ENCODE measurements at places on chromosomes 6 and 20.

DNA sequence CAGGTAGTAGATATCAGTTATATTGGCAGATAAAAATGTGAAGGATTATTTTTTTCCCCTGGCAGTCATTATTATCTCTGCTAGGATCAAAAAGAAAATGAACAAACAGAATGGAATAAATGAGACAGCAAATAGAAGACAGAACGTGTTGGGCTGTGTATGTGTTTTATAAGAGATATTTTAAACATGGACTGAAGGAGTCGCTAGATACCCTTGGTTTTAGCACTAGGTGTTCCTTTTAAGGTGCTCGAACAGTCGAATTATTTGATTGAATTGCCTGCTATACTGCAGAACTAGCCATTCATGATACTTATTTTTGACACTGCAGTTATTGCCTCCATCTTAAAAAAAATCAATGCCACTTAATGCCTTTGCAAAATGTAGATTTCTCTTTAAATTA lies 3.7 kb downstream of the GRIK2 start:
- no peak for DNase-seq

- DNase-seq, result no peak
Observed at GRCh38 chr6:152783217-152783878, 32.8 kb downstream of the VIP start.

- DNase-seq, result no peak
Observed at GRCh38 chr6:92559003-92559402, 860.4 kb downstream of the EPHA7 start.

- DNase-seq, result no peak
Observed at GRCh38 chr6:12092762-12093161, 80.7 kb downstream of the HIVEP1 start.

- DNase-seq, result no peak
Observed at GRCh38 chr6:53340536-53340935, 8.2 kb downstream of the ELOVL5 start.

- DNase-seq, result no peak
Observed at GRCh38 chr6:28537509-28538140, 11.9 kb downstream of the GPX5 start.

DNA sequence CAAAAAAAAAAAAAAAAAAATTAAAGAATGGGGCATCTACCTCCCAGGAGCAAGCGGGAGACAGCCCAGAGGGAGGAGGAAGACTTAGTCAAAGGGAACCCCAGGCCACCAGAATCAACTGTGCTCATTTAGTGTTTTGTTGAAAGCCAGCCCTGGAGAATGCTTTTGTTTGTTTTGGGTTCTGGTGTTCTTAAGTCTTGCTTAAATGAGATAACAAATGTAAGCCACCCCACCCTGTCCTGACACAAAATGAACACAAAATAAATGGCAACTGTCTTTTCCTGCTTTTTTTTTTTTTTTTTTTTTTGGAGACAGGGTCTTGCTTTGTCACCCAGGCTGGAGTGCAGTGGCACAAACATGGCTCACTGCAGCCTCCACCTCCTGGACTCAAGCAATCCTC lies 165.0 kb upstream of the JARID2 start:
- DNase-seq, result no peak

DNA sequence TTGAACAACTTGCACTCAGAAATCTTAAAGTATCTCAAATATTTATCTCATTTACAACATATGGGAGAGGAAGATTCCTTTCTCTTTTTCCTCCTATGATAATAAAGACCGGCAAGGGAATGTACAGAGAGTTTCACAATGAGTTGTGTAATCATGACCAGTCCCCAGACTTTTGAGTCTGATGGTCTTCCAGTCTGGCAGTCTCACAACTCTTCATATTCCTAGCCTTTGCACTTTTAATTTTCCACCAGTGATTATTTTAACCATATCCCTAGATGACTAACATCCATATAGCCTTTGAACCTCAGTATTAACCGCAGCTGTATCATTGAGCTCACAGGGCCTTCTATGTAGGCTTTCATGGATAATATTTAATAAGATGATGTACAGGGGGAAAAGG lies 278.5 kb downstream of the KHDC1L start:
- no peak for DNase-seq

DNA sequence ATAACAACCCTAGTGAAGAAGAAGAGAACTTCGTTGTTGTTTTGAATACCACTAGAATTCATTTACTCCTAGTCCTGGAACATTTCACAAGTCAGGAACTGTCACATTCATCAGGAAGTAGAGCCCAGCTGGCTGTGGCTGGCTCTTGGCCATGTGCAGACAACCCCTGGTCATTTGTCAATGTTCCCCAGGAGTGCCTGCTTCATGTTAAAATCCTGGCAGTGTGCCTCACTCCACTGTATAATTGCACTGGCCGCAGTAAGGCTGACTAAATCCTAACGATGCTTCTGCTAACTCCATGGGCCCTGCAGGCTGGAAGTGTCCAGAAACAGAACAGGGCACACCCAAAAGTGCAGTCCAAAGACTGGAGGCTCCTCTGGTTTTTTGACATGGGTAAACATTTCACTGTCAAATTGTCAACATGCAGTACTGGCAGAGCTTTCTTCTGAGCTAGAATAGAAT lies 41.5 kb upstream of the ADGRF1 start:
- peak; percentile 96 for DNase-seq

DNA sequence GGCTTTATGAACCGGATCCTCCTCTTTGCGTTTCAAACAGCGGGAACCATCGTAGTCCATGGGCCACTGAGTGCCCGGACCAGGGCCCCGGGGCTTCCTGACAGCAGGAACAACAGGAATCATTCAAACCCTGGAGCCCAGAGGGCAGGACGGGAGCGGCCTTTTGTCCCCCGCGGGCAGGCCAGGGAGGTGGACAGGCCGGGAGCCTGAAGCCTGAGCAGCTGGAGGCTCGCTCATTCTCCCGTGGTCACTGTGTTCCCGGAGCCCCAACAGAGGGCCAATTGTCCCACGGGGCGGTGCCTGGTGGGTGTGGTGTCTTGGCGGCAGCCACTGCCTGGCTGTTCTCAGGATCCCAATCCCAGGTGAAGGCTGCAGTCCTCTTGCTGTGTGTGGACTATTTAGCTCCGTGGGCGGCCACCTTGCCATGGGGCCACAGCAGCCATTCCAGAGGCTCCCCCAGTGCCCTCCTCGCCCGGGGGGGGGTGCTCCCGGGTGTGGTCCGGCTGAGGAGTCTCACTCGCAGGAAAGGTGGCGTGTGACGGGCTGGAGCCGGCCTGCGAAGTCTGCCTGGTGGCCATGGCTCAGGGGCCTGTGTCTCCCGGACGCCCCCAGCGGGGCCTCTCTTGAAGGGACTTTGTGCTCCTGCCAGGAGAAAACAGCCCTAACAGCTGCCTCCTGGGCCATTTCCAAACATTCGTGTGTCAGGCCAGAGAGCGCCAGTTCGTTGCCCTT lies 77.2 kb upstream of the BHLHE23 start:
- peak; percentile 48 for DNase-seq

DNA sequence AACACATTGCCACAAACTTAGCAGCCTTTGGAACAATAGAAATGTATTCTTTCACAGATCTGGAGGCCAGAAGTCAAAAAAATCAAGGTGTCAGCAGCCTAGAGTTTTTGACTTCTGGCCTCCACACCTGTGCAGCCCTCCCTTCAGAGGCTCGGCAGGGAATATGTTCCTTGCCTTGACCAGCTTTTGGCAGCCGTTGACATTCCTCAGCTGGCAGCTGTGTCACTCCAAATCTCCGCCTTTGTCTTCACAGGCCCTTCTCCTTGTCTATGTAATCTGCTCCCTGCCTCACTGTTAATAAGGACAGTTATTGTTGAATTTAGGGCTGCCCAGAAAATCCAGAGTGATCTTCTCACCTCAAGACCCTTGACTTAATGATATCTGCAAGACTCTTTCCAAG lies 17.2 kb upstream of the AHI1 start:
- DNase-seq, result no peak
